ENCODE measurements at places on chromosomes 1 and 21.

DNA sequence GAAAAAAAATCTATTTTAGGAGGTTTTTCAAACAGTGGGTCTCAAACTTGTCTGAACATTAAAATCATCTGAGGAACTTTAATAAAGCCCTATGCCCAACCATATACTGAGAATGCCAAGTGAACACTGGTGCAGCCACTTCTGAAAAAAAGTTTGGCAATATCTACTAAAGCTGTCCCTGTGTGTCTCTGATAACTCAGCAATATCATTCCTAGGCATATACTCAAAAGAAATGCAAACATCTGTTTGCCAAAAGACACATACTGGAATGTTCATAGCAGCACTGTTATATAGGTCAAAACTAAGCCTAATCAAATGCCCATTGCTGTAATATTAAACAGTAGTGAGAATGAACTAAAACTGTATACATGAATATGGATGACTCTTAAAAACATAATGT lies 74.2 kb upstream of the RGS4 start:
- DNase-seq, result no peak

DNA sequence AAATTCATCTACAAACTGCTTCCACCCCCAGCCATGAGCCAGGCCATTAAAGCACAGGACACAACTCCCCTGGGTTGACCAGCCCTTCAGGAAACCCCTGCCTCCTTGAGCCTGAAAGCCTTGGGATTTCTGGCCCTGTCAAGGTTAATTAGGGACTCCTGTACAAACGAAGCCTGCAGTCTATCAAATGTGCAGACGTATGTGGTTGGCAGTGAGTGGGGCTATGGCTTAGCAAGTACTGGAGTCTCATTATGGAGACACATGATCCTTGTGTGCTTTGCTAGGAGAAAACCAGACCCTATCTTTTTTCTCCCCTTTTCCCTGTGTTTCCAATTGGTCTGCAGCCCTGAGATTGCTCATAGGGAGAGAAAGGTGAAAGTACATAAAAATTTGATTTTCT lies 588.3 kb upstream of the USP24 start:
- DNase-seq, result no peak

DNA sequence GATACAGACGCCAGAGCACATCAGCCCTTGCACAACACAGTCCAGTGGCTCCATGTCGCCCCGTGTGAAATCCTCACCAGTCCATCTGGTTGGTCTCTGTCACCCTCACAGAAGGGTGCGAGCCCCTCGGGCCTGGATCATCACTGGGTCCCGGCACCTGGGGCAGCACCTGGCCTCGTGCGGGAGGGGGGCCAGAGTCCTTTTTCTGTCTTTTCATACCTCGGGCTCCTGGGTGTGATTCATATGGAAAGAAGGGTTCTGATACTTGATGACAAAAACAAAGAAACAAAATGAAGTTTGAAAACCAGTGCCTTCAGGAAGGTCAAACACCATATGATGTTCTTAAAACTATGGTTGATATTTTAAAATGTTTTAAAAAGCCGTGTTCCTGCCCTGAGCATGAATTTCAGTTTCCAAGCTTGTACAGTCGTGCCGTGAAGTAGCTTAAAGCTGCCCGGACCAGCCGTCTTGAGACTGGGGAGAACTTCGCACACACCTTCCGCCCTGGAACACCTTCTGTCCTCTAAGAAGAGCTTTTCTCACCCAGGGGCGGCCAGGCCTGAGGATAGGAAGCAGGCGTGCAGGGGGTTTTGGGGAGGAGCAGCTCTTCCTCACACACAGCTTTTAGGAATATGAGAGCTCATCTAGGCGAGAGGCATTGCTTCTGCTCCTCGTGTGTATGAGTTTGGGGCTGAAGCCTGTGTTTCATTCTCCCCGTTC lies 35.2 kb downstream of the SLC37A1 start:
- no peak for DNase-seq

DNA sequence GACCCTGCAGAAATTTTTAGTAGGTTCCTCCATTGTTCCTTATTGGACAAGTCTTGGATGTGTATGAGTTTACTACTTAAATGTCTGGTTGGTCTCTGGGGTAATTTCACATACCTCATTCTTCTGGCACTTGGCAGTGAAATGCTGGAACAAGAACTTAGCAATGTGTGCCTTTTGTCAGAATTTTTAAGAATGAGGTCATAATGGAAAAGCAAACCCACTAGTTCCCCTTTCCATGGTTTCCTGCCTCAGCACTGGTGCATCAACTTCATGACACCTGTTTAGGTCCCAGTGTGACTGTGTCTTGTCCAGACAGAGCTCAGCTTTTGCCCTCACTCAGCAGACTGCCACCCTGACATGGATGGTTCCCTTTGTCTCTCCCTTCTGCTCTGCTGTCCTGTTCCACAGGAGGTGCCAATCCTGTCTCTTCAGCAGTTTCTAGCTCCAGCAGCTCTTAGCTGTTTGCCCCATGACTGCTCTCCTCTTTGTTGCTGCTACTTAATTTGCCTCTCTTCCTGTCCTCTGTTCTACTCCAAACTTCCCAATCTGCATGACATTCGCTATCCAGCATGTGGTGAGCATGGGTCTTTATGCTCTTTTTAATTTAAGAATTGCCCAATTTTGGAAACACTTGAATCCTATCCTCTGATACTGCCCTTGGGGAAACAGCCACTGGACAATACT lies 135.6 kb downstream of the CYYR1 start:
- no peak for DNase-seq

- no peak for DNase-seq
Observed at GRCh38 chr21:45465105-45465504, 60.1 kb downstream of the COL18A1 start.

Data from activated CD4-positive, CD25-positive, alpha-beta regulatory T cell treated with anti-CD3 and anti-CD28 coated beads, Interleukin-2, amount 50 U/mL, for 72 hours (primary cell).